ENCODE measurements at places on chromosomes 5 and 9.

DNA sequence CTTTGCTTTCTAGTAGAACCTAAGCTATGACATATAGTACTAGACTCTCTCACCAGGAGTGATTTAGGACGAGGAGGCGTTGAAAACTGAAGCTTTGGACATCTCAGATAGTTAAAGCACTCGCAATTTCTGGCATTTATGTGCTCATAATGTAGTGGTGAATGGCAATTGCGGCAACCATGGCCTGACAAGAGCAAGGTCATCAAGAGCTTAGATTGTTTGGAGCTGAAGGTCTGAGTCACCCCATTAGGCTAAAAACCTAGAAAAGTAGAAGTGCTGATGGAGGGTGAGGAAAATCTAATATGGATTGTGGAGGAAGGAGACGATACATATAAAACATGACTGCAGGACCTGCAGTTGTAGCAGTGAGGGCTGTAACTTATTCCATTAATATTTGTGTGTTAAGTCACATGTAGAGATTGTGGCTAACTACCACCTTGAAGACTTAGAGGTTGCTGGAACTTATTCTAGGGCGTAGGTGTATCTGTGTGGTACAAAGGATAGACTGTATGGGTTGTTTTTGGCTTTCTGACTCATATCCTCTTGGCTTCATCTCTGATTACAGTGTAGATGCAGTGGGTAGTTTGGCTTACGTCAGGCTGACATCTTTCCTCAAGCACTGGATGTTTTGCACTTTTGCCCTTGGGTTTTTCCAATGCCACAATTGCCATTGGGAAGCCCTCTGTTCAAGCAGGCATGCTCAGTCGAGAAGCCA is 138.9 kb upstream of the CDKN2B start:
- no peak for DNase-seq

- DNase-seq: no peak
These were observed 204.8 kb upstream of the HAPLN1 start for GRCh38 chr5:83925321-83925954.

DNA sequence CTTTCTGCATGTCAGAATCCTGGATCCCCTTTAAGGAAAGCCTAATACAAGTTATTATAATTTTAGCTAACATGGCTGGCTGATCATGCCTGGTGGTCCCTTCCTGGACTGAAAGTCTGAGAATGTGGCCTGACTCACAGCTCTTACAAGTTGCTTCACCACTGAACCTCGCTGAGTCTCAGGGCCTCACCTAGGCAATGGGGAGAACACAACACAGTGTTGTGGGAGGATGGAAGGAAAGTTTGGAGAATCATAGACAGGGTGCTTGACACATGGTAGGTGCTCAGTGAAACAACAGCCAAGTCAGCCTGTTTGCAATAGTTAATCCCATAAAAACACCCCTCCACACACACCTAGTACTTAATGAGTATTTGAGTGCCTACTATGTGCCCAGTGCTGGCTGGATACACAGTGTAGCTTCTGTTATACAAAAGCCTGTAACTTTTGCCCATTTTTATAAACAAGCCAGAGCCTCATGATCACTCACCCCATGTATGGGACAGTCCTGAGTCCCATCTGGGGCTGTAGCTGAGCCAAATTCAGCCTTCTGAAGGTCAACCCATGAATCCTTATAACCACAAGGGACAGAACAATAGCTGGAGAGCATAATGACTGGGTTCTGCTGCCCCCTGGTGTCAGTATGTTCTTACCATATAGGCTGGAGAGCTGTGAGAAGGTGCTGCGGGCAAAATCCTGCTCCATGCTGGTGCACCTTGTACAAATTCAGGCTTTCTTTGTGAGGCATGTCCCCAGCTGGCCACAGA is 3.9 kb downstream of the ACSL6 start:
- DNase-seq: peak; percentile 48

GRCh38 chr9:92954049-92954861 is 6.9 kb downstream of the FGD3 start:
- DNase-seq: peak; percentile 61

DNA sequence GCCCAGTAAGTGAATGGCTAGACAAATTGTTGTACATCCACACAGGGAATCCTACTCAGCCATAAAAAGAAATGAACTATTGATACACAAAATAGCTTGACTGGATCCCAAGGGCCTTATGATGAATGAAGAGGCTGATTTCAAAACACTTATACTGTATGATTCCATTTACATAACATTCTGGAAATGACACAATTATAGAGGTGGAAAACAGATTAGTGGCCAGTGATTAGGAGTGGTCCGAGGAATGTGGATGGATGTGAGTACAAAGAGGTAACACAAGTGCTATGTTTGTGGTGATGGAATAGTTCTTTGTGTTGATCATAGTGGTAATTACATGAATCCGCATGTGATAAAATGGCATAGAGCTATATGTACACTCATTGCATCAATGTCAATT is 4.7 kb upstream of the UBLCP1 start:
- no peak for DNase-seq

DNA sequence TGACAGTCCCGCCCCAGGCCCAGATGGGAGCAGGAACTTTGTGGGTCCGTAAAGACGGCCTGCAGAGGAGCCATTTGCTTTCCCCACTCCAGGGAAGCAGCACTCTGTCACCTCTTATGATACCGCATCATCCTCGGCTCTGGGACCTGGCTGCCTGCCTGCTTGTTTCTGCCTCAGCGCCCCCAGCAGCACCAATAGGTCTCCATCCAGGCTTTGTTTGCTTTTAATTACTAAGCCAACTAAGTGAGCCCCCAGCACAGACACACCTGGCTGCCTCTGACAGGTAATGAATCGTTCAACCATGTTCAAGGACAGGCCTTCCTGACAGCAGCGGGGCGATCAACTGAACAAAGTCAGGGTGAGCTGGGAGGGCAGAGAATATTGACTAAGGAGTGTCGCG is 141.4 kb downstream of the C5orf15 start:
- no peak for DNase-seq

All from activated T-helper 1 cell treated with anti-CD3 and anti-CD28 coated beads, Interleukin-2, amount 50 U/mL, for 16 hours (primary cell).